ENCODE measurements at places on chromosomes 12 and 14.

GRCh38 chr12:67515679-67516340 is 132.7 kb upstream of the DYRK2 start:
- no peak for DNase-seq

GRCh38 chr14:102282751-102283465 is 22.1 kb downstream of the MOK start:
- DNase-seq: no peak

- DNase-seq: no peak
Observed at GRCh38 chr12:90987101-90987500, 17.7 kb downstream of the EPYC start.

GRCh38 chr12:47415054-47415453 is 290.8 kb downstream of the RPAP3 start:
- DNase-seq: no peak

DNA sequence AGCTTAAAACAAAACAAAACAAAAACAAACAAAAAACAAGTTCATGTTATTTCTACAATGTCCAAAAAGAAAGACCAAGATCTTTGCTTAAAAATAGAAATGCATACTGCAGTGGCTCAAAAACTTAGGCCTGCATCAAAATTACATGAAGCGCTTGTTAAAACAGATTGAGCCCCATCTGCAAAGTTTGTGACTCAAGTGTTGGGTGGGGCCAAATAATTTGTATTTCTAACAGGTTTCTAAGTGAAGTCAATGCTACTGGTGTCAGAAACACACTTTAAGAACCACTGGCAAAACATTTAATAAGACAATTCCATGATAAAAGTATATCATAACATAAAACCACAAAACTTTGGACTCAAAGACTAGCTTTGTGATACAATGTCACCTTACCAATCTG is 105.6 kb downstream of the PAWR start:
- DNase-seq: no peak
